ENCODE measurements at places on chromosomes 5 and 9.

DNA sequence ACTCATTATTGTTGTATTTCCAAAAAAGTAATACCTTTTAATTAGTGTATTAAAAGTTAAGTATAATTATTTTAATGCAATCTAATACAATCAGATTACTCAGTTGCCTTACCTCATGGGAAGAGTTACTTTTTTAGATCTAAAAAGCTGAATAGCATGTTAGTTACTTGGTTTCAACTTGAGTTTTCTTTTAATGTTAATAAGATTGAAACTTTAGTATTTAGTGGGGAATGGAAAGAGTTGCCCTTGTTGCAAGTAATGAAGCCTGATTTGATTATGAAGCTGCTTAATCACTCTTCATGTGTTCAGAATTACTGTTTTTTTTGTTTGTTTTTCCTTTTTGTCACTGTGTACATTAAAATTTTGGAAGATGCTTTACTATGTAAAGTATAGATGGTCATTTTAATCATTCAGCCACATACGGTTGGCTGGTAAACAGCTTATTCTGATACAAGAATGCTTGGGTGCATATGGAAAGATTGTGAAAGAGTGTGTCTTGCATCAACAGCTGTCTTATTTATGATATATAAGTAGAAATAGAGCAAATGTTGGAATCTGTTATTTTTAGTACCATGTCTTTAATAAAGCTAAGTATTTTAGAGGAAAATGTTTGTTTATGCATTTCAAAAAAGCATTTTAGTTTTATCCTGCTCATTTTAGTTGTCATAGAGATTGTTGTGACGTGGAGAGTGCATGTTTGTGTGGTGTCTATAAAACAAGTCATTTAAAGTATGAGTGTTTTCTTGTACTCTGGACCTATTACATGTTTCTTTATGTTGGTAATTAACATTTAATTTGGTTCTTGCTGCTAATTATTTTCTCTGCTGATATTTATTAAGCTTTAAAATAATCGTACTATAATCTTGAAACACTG is 36.4 kb downstream of the SREK1 start:
- no peak for DNase-seq

DNA sequence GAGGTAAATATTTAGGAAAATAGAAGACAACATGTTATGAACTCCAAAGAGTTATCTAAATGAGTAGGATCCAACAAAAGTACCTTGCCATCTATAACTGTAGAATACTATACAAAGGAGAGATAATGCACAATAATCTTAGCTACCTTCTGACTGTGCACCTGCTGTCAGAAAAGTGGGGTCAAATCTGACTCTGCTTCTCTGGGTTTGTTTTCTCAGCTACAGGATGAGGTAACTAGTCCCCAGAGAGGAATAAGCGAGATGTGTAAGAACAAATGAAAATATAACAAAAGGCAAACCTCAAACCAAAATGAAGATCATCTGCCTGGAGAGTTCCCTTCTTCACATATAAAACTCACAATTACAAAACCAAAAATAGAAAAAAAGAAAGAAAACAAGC is 204.8 kb downstream of the DCP2 start:
- no peak for DNase-seq

DNA sequence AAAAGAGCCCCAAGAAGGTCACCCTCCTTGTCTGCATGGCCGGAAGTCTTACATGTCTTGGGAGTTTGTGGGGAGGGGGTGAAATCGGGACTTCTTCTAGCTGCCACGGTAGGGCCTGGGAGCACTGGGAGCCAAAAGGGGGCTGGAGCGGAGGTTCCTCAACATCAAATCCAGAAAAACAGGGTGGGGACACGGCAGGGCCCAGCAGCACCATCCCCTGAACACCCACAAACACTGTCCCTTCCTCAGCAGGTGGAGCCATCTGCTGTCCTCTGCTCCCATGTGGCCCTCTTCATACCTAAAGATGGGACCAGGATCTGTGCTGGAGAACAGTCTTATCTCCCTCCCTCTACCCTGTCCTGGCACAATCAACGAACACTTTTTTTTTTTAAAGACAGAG is 2.7 kb downstream of the TERT start:
- no peak for DNase-seq

DNA sequence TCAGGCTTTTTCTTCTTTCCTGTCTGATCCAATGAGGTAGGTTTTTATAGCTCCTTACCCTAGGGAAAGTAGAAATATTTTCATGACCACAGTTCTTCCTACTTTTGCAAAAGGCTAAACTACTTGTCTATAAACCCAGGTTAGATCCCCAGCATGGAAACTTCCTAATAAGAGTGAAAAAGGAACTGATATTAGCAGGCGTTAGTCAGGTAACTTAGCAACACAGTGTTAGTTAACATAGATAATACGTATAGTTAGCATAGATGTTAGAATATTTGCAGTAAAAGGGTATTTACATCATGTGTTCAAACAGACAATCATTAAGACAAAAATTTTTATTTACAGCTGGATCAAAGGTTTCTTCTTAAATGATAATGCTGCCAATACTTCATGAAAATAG is 162.9 kb upstream of the DAB2 start:
- no peak for DNase-seq

DNA sequence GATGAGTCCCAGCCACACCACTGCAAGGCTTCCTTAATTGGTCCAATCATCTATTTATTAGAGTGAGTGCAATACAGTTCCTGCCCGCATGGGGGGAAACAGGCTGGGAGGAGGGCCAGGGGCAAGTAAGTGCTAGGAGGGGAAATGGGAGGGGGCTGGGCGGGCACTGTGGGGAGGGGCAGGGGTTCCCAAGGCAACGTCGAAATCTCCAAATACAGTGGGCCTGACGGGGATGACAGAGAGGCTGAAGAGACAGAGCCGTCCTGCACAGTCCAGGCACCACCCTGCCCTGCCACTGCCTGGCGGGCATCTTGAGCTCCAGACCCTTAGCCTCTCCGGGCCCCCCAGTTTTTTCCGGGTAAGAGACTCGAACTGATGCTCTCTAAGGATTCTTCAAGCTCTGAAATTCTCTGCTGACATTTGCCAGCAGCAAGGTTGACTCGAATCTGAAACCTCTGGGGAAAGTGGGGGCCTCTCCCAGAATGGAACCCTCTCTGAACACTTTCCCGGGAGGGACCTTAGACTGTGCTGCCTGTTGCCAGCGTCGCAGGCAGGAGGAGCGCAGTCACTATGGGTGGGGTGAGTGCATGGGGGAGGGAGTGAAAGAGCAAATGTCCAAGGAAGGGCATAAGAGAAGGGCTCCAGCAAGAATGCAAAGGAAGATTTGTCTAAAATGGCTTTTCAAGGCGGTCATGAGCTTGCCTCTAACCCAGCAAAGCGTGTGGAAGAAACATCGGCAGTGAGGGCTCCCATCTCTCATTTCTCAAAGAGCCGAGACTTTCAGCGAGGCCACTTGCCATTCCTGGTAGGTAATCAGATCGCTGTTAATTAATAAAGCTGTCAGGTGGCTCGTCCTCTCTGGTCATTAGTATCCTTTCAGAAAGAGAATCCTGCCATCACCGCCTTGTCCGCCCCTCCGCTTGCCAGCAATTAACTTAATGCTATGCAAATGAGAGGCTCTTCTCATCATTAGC is 99.0 kb downstream of the GTF3C4 start:
- DNase-seq = peak; percentile 54

DNA sequence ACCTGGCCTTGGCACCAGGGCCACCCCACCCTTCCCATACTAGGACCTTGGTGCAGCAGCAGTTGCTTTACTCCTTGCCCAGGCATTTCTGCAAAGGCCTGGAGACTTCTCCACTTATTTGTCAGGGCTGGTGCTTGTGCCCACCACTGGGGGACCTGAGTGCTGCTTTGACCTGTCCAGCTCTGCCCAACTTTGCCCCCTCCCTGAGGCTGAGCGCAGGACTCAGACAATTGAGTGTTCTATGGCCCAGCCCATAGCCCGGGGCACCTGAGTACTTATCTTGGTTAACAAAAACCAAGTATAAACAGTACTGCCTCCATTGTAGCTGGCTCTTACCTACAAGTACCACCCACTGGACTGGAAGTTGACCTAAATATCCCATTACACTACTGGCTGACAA is 406.1 kb upstream of the CHD1 start:
- no peak for DNase-seq

- DNase-seq = no peak
Measured at GRCh38 chr5:132147663-132148062, 74.1 kb downstream of the CSF2 start.

DNA sequence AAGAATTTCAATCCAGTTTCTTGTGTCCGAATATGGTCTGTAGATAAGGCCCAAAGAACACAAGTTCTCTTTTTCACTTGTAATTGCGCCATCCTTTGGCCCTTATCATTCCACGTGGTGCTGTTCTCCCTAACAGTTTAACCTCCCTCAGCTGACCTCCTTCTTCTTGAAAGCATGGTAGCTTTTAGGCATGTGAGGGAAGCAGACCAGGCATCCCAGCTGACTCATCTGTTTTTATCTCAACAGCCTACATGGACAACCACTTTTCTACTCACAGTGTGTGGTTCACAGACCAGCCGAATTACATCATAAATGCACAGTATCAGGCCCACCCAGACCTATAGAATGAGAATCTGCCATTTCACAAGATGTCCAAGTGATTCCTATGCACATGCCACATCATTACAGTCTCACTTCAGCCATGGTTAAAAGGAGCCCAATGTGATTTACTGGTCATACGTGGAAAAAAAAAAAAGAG is 26.9 kb upstream of the PLIN2 start:
- DNase-seq = no peak

DNA sequence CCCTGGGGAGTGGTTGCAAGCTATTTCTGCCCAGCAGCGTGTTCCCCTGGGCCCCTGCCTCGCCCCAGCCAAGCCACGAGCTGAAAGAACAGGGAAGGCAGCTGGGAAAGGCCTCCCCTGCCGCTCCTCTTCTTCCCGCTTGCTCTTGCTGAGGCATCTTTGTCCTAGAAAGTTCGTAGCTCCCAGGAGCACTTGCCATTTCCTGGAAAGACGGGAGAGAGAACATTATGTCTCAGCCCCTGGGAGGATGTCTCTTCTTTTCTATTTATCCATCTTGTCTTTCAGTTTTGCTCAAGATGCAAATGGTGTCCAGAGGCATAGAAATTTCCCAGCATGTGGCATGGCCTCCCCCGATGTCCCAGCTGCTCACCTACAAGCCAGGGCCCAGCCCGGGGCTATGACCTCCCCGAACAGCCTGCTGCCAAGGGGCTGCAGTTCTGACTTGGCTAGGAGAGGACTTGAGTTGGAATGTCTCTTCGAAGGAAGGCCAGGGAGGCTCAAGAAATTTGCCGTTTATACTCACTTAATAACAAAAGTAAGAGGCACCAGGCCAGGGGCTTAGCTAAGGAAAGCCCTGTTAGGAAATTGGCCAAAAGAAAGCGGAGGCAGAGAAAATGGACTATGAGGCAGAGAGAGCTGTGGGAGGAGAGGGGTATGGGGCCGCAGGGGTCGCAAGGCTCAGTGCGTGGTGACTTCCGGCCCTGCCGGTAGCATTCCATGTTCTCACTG is 87.3 kb downstream of the LIFR start:
- no peak for DNase-seq

- no peak for DNase-seq
Measured at GRCh38 chr5:72402959-72403628, 82.9 kb downstream of the PTCD2 start.

- DNase-seq = no peak
Measured at GRCh38 chr5:170444969-170445505, 55.9 kb upstream of the KCNMB1 start.

DNA sequence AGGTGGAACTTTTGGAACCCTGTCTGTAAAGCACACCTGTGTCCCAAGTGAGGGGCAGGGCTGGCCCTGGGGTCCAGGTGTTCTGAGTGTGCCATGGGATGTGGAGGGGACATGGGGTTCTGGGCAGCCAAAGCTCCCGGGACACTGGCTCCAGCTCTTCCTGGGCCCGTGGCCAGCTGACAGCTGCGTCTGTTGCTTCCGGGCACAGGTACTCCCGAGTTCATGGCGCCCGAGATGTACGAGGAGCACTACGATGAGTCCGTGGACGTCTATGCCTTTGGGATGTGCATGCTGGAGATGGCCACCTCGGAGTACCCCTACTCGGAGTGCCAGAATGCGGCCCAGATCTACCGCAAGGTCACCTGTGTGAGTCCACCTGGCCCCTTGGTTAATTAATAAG is 50.7 kb downstream of the WNK2 start:
- DNase-seq = no peak

DNA sequence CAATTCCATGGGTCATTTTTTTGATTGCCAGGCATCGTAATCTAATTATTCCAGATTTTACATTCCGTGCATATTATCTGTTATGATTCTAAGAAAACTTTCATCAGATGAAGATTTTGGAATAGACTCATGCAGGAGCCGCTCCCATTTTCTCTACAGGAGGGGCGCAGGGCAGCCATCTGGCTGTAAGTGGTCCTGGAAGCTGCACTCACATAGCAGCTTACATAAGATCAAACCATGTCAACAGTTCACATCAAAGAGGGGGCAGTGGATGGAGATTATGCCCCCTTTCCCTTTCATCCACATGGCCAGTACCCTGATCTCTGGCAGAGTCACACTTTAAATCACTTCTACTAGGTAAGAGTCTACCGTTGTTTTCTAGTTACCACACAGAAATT is 73.3 kb upstream of the PCA3 start:
- DNase-seq = no peak

DNA sequence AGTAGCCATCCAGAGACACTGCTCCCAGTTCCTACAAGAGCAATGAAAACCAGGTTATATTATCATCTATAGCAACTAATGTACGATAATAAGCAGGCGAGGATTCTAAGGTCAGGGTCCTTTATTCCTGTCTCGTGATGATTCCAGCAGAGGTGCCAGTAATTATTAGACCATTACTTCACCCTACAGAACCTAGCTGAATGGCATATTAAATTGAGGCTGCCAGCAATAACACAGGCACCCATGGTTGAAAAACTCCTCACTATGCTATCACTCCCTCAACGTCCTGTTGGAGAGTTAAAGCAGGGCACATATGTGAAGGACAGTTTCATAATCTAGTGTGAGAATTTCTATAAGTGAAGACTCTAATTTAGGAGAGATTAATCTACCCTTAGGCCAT is 29.7 kb downstream of the DCAF12 start:
- no peak for DNase-seq

DNA sequence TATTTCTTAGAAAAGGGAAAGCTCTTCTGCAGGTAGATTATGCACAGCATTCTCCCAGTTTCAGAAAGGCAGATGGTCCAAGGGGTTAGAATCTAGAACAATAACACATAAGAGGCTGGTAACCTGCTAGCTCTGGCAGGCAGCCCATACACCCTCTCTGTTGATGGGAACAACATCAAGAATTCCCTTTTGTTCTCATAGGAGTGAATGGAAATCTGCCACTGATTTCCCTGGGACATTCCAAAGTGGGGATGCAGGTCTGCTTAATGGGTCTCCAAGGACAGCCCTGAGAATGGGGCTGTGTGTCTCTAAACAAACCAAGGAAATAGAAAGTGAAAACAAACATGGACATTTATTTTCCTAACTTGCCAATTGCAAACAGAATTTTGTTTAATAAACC is 456.8 kb downstream of the EBF1 start:
- peak; percentile 20 for DNase-seq

GRCh38 chr9:99103054-99103895 is 1.6 kb upstream of the TGFBR1 start:
- no peak for DNase-seq

DNA sequence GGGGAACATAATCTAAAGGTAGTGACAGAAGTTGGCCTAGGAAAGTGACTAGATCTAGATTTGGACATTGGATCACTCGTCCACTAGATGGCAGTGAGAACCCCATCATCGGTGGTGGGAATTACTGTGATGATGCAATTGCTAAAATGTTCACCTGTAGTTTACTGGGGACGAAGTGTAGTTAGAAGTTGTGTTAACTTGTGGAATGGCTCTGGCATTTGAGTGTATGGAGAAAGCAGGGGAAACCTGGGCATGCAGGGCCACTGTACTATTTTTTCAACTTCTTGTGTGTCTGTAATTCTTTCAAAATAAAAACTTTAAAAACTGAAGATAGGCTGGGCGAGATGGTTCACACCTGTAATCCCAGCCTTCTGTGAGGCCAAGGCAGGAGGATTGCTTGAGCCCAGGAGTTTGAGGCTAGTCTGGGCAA is 75.5 kb downstream of the PHAX start:
- no peak for DNase-seq
